Kidney epithelial cell (primary cell): ENCODE measurements at places on chromosomes 12 and 14. TPM values are rescaled to one million over a fixed set of nuclear protein-coding genes. Genes with fewer than 3 reads are reported as not detected.

GRCh38 chr12:108643941-108644810, 10.5 kb upstream of the SELPLG start:
- no peak for DNase-seq

DNA sequence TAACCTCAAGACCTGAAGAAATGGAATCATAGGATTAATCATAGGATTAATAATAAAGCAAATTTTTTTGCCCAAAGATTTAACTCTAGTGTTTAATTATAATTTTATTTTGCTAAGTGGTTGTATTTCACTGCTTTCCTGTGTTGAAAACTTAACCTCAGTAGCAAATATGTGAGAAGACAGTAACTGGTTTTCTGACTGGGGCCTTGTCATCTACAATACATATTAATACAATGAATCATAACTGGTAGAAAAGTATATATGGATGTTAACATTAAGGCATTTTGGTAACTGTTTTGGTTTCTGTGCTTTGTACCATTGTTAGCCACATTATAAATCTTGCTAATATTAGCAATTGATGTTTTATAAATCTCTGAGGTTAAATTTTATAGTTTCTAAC, 92.2 kb downstream of the ACSS3 start:
- no peak for DNase-seq

- DNase-seq = no peak
These were observed 107.6 kb downstream of the APAF1 start for GRCh38 chr12:98752726-98753125.

KCNC2 gene
- total RNA-seq = 0.14 TPM in 1 of 2 replicates, not detected in the other

GPR84 gene
- total RNA-seq = not detected in 2 replicates

ERGIC2 gene
- 49.6 and 53.7 TPM in 2 replicates for total RNA-seq

RSRC2 gene
- 33.9 and 41.2 TPM in 2 replicates for total RNA-seq
